ENCODE measurements at places on chromosomes 12 and 14. TPM values are rescaled to one million over a fixed set of nuclear protein-coding genes. Genes with fewer than 3 reads are reported as not detected.

DNA sequence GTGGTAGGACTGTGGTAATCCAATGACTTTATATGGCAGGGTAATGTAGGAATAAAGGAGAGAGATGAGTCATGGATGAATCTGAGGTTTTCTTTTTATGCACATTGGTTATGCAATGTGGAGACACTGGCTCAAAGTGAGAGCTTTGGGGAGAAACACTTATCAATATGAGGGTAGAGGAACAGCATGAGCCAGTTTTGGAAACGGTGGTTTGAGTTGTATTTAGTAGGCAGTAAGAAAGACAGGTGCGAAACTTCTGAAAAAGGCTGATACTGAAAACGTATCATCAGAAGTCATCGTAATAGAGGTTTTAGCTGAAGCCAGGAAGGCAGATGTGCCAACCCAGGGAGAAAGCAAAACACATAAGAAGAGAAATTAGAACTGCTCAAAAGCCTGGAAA lies 854.8 kb upstream of the SEL1L start:
- no peaks in the 10 kb centered on the region for H3K36me3 ChIP-seq
- H3K4me3 ChIP-seq: no peak overlapping the region
- peaks cover 16% of the 10 kb centered on the region for H3K4me1 ChIP-seq
- no peak for DNase-seq
- H3K27me3 ChIP-seq: no peaks in the 10 kb centered on the region

GRCh38 chr12:82529101-82529500 lies 157.6 kb upstream of the TMTC2 start:
- no peaks in the 10 kb centered on the region for H3K36me3 ChIP-seq
- H3K4me3 ChIP-seq: no peak overlapping the region
- no peaks in the 10 kb centered on the region for H3K27me3 ChIP-seq
- H3K4me1 ChIP-seq: peaks cover 9% of the 10 kb centered on the region
- H3K27ac ChIP-seq: no peak overlapping the region
- no peak for DNase-seq

- H3K27me3 ChIP-seq: no peaks in the 10 kb centered on the region
- peaks cover 4% of the 10 kb centered on the region for H3K4me1 ChIP-seq
- no peaks in the 10 kb centered on the region for H3K36me3 ChIP-seq
- no peak overlapping the region for H3K27ac ChIP-seq
- no peak for DNase-seq
Observed at GRCh38 chr12:1638203-1638602, 9.2 kb downstream of the WNT5B start.

MMP17 gene
- 2.6 TPM for total RNA-seq

OR6C68 gene
- not detected for total RNA-seq

All from body of pancreas (tissue), 4 donors.